Endodermal cell (in vitro differentiated cells): ENCODE measurements at places on chromosomes 6 and 20. TPM values are rescaled to one million over a fixed set of nuclear protein-coding genes. Genes with fewer than 3 reads are reported as not detected.

DNA sequence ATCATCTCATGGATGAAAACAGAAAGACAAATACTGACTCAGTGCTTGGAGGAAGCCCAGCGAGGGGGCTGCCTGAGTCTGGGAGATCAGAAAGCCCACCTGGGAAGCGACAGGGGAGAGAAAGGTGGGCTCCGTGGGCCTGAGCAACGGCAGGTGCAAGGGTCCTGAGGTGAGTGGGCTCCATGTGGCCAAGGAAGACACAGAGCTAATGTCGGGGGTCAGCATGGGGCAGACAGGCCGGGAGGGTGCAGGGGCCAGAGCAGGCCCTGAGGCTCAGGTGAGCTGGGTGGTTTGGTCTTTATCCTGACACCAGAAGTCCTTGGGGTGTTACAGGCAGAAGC lies 18.8 kb downstream of the APCDD1L start:
- peak; percentile 27 for DNase-seq

DNA sequence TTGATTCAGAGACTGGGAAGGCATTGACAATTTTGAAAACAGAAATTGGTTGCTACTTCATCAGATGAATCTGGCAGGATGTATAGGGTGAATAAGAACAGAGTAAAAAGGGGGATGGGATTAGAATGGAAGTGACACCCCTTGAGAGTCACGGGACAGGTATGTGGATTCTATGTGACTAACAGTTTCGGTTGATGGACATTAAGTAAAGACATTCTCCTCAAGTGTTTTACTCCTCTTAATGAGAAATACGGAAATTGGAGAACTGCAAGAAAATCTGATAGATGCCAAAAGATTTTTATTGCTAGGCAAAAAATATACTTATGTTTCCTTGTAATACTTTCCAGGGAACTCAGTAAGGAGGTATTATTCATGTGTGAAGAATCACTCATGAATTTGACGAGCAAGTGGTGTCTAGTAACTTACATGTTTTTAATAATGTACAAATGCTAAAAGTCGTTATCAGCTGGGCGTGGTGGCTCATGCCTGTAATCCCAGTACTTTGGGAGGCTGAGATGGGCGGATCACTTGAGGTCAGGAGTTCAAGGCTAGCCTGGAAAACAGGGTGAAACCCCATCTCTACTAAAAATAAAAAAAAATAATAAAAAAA lies 135.8 kb downstream of the KIF16B start:
- DNase-seq = no peak

DNA sequence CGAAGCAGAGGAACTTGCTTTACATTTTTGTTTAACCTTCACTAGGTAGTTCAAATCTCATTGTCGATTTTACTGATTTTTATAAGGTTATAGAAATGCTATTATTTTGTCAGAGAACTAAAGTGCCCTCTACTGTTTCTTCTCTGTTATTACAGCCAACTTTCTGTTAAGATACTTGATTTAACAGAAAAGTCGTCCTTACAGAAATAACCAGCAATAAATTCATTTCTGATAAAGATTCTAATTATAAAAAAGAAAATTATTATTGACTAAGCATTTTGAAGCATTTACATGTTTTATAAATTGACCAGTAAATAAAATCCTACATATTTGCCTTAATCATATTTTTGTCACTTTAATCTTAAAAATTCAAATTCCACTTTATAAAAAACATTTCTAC lies 60.8 kb downstream of the OGFRL1 start:
- no peak for DNase-seq

- no peak for DNase-seq
Observed at GRCh38 chr6:6785163-6785521, 196.6 kb downstream of the LY86 start.

DNA sequence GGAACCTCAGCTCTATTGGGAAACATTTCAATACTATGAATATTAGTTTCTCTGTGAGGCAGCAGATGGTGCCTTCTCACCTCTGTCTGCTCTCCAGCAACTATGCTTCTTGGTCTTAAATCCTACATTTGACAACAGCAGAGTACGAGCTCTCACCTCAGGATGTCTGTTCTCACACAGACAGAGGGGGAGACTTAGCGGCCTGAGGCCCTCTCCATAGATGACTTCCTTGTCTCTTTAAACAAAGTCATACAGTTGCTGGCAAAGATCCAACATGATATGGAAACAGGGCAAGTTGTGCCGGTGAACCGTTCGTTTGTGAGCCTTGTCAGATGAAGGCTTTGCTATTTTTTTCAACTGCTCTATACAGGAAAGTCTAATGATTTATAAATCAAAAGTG lies 43.7 kb upstream of the GABRR1 start:
- no peak for DNase-seq

GRCh38 chr6:14406614-14407331 lies 289.2 kb downstream of the CD83 start:
- DNase-seq = no peak

Gene KCNQ5
- total RNA-seq = 5.8 to 8.3 TPM (median 7.0 TPM) in 3 replicates

DNA sequence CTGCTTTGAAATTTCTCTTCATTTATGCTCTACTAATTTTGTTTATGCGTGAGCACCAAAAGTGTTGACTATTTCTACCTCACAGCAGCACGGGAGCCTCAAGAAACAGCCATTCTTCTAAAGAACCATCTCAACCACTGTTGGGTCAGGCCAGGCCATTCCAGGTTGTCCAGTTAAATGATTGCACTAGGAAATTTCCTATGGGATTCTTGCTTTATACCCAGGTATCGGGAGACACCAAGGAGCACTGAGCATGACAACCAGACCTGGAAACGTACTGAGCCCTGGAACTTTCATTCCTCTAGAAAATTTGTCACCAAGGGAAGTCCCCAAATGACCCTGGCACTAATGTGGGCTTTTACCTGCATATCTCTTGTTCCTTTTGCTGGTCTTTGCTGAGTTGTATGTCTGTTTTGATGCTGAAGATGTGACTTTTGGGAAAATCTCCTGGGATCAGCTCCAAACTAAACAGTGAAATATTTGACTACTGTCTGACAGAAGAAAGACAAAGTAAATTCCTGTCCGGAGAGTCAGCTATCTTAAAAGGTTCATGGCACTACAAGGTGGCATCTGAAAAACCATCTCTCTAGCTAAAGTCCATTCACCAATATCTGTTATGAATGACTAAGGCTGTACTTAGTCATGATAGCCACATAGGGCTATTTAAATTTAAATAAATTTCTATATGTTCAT lies 70.5 kb downstream of the SNAP25 start:
- no peak for DNase-seq

Gene PNPLA1
- not detected in 2 replicates for total RNA-seq

- DNase-seq = no peak
Observed at GRCh38 chr20:45893831-45894230, 2.7 kb downstream of the CTSA start.

Gene MOXD1
- total RNA-seq = 1.3 and 1.9 TPM in 2 replicates

Gene STX11
- 0.16 TPM in 1 of 2 replicates, not detected in the other for total RNA-seq

Gene EYS
- 0.31 to 0.44 TPM (median 0.42 TPM) in 3 replicates for total RNA-seq

DNA sequence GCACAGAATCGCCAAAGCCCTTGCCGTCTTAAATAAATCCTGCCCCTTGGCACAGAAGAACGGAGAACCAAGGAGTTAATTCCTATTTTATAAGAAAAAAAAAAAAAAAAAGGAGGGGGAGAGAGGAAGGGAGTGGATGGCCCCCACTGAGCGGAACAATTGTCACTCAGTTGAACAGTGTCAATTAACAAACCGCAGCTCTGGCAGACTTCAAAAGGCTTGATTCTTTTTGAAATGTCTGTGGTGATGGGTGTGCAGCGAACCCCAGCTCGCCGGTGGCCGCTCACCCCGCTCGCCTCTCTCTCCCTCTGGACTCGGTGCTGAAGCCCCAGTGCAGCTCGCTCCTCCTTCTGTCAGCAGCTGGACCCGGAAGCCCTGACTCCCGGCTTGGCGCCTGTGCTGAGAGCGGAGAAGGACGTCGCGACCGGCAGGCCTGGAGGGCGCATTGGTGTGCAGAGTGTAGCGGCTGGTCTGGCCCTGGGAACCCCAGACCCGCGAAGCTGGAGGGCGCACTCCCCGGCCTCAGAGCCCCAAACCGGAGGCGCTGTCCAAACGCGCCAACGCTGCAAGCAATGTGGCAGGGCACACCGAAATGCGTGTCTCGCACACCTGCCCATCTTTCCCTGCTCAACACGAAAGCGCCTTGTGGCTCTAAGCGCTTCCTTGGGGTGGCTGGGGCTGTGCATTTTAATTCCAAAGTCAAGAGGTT lies 3.4 kb downstream of the LINC00237 start:
- peak; percentile 87 for DNase-seq

DNA sequence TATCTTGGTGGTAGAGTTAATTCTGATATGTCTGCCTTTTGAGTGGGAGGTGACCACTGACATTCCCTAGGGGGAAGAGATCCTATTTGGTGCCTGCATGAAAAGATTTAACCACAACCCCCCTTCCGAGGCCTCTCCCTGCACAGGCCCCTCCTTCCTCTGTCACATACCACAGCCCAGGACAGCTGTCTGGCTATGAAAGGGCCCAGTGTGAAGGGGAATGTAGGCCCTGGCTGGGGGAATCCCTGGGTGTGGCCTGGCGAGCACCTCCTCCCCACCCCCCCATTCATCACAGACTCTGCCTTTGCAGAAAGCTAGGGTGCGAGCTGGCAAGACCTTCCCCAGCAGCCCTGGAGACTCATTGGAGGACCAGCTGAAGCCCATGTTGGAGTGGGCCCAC lies 27.4 kb upstream of the MAPRE1 start:
- DNase-seq = no peak

Gene MLIP
- total RNA-seq = not detected in 2 replicates
